ENCODE measurements at places on chromosomes 6 and 20.

DNA sequence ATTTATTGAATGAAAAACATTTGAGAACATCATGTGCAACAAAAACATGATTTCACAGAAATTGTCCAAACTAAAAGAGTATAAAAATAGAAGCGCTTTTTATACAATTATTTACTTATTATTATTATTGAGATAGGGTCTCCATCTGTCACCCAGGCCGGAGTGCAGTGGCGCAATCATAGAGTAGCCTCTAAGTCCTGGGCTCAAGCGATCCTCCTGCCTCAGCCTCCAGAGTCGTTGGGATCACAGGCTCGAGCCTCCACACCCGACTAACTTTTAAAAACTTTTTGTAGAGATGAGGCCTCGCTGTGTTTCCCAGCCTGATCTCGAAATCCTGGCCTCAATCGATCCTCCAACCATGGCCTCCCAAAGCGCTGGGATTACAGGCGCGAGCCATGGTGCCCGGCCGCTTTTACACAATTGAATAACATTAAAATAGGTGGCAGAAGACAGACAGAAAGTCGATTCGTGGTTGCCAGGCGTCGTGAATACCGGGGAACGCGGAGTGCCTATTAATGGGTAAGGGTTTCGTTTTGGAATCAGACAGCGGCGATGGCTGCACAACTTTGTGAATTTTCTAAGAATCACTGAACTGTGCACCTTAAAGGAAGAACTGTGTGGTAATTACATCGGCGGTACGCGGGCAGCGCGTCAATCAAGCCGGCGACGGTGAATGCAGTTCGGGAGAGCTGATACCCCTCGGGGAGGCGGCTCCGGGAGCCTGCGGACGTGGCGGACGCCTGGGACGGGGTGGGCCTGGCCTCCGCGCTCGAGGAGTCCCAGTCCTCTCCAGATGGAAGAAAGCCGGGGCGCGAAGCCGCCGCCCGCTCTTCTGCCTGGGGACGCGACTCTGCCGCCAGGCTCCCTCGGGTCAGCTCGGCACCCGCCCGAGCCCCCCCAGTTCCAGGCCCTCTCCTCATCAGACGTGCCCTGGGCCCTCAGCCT, 807 bp downstream of the TBC1D20 start:
- peak; percentile 56 for DNase-seq

DNA sequence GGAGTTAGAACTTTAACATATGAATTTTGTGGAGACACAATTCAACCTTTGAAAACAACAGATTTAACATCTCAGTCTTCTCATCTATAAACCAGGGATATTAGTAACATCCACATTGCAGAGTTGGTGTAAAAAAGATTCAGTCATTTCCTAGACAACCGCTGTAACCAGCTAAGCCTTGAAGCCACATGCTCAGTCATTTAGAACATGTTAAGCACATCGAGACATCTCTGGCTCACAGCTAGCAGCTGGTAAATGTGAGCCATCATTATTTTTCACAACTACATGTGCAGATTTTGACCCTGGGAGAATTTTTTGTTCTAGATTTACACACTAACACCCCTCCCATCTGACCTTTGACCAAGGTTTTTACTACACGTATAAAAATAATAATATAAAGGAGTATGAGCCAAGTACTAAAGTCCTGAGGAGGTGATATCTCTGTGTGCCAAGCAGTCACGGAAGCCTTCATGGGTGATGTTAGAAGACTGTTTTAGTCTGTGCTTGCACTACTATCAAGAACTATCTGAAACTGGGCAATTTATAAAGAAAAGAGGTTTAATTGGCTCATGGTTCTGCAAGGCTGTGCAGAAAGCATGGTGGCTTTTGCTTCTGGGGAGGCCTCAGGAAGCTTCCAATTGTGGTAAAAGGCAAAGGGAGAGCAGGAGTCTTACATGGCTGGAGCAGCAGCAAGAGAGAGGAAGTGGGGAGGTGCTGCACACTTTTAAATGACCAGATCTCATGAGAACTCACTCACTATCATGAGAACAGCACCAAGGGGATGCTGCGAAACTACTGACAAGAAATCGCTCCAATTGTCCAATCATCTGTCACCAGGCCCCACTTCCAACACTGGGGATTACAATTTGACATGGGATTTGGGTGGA, 48.7 kb upstream of the IL20RA start:
- no peak for DNase-seq

DNA sequence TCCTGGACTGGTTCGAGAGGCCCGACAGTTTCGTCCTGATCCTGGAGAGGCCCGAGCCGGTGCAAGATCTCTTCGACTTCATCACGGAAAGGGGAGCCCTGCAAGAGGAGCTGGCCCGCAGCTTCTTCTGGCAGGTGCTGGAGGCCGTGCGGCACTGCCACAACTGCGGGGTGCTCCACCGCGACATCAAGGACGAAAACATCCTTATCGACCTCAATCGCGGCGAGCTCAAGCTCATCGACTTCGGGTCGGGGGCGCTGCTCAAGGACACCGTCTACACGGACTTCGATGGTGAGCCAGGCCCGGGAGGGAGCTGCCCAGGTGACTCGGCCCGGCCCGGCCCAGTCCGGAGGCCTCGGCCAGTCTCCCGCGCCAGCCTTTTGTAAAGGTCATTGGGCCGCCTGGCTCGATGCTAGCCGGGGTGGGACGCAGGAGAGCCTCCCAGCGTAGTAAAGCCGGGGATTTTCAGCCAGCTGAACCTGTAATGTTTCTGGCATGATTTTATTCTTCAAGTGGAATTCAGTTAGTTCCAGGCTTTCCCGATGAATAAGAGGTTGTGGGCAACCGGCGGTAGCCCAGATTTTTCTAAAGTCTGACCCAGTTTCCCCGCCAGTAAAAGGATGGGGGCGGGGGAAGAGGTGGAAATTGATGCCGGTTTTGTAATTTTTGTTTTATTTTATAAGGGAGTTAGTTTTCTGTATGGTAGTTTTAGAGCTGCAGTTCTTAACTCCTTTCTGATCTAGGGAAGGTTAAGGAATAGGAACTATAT, 1.4 kb downstream of the PIM1 start:
- DNase-seq = peak; percentile 47

DNA sequence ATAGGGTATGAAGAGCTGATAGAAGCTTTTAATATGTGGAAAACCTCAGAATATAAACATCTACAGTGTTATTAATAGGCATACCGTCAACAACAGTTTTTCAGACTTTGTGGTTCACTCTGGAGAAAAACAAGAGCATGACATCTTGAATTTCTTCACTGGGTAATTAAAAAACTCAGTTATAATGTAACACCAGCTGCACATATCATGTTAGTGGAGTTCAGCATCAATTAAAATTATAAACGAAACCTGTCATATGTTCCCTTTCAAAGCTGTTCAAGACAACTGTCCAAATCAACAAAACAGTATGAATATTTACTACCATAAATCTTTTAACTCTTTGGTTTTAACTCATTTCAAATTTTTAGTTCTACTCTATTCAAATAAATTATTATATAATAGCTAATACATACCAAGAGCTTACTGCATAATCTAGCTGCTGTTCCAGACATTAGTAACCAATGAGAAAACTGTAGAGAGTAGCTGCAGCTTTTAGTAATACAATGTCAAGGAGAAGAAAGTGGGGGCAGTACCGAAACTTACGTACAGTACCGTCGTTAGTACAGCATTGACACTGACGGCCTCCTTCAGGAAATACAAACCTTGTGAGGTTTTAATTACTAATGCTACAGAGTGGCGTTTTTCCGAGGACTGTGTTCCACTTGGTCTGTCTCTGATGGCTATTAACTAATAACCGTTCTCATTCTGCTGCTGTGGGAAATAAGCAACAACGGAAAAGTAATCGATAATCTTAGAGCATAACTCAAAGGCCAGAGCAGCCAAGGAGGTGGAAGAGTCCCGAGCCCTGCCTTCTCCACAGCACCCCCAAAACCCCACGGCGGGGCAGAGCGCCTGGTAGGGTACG, 532 bp upstream of the PM20D2 start:
- DNase-seq = peak; percentile 39

- peak; percentile 84 for DNase-seq
These were observed 215.2 kb downstream of the TMEM242 start for GRCh38 chr6:157107915-157108651.

- DNase-seq = peak; percentile 45
These were observed at the start of gene PKIG for GRCh38 chr20:44582311-44583025. TSS of gene PKIG (plus strand) at chr20:44582579. CDS start at chr20:44614557, 31,978 bp downstream.

GRCh38 chr6:11085758-11086435, 7.7 kb upstream of the SMIM13 start:
- no peak for DNase-seq

- DNase-seq = no peak
These were observed 2.6 kb downstream of the TSPYL1 start for GRCh38 chr6:116277124-116277523.

GRCh38 chr20:40746251-40746650, 57.2 kb upstream of the MAFB start:
- DNase-seq = no peak

DNA sequence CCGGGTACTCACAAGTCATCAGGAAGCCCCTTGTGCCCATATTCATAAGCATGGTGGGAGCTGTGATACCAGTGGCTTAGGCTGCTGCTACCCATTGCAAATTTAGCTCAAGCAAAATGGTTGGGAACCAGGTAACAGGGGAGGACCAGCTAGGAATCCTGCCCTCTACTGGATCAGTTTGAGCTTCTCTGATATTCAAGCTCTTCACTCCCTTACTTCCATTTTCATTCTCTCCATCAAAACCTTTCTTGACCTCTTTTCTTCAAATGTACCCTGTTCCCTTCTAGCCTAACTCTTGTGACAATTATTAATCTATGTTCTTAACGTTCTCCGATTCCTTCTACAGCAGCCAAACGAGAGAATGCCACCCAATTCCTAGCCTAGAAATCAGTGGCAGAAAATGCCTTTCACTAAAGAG, 9.7 kb downstream of the NOL7 start:
- DNase-seq = peak; percentile 21

DNA sequence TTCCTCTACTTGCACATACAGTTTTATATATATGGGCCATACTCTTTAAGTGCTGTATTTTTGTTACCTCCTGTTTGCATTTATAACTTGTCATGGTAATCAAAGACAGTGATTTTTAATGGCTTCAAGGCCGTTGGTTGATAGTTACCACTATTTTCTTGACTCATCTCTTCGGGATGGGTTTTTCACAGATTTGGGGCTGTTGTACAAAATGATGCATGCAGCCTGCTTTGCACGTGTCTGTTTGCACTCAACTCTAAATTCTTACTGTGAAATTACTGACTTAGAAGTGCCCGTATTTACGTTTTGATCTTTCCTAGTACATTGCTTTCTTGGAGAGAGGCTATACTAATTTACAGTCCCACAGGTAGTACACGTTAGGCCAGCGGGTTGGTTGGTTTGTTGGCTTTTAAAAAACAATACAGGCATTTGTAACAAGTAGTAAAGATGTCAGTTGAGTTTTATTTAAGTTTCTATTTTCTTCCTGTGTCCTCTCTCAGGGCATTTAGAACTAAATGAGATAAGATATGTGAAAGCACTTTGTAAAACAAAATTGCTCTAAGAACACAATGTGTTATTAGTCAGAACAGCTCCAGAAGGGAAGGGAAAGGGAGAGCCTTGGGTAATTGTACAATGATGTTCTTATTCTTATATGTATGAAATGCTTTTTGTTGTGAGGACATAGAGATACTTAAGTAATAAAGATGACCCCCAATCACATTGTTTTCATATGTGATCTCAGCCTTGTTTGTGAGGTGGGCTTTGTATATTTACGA, 11.7 kb downstream of the JARID2 start:
- no peak for DNase-seq

DNA sequence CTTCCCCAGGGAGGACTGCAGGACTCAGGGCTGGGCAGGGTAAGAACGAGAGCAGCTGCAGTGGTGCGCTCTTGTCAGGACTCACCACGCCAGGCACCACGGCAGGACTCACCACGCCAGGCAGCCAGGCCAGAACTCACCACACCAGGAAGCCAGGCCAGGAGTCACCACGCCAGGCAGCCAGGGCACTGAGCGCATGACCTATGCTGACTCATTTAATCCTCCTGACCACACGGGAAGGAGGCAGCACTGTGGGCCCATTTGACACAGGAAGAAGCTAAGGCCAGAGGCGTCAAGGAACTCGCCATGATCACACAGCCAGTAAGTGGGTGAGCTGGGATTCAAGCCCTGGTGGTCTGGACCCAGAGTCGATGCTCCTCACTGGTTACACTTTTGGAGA, 189.3 kb downstream of the PREX1 start:
- DNase-seq = peak; percentile 14

GRCh38 chr6:139354189-139354588, 20.3 kb downstream of the CITED2 start:
- DNase-seq = no peak

- DNase-seq = no peak
These were observed 1.8 kb downstream of the EYA4 start for GRCh38 chr6:133242637-133243585.

DNA sequence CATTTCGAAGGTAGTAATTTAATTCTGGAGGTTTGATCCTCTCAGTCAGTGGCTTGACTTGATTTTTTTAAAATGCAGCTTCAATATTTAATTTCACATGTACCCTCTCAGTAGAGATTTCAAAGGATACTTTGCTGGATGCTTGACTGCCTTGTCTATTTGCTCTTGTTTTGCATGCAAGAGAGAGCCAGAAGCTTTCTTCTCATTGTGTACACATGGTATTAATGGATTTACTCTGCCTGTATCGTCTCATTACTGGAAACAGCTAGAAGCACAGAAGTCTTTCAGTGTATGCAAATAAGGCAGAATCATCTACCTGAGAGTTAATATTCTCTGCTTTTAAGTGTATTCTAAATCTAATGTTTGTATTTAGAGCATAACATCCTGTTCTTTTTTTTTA, 84.3 kb upstream of the FOXO3 start:
- no peak for DNase-seq

- no peak for DNase-seq
These were observed 10.6 kb upstream of the SAMD3 start for GRCh38 chr6:130233330-130233729.

DNA sequence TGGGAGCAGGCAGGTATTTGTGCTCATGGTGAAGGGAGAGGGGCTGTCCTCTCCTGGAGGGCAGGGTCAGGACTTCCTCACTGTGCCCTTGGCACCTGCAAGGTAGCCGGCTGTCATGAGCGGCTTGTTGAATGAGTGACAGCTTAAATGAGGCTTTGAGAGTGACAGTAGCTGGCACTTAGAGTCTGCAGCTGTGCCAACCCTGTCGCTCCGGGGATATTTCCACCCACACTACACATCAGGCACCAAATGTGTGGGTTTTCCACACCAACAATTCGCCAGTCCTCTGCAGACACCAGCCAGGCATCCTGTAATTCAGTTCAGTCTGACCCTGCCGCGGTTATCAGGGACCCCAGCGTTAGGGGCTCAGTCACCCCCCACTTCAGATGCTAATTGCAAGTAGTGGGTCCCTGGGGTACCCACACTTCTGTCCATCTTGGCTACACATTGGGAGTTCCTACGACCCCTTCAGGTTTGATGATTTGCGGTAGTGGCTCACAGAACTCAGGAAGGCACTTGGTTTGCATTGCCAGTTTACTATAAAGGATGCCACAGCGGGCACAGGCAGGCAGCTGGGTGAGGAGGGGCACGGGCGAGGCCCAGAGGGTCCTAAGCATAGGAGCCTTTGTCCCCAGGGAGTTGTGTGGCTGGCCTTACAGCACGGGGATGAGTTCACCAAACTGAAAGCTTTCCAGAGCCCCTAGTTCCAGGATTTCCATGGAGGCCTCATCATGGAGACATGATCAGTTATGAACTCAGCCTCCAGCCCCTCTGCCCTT, 9.1 kb downstream of the MTG2 start:
- no peak for DNase-seq

GRCh38 chr6:153087436-153087835, 43.6 kb downstream of the RGS17 start:
- no peak for DNase-seq

- DNase-seq = no peak
These were observed 66.4 kb downstream of the MDGA1 start for GRCh38 chr6:37631295-37631694.
